IPS DF 6.9 (cell line): ENCODE measurements at places on chromosomes 12 and 14.

GRCh38 chr14:24881116-24881893 is 168.6 kb downstream of the STXBP6 start:
- no peaks in the 10 kb centered on the region for H3K4me1 ChIP-seq
- no peak overlapping the region for H3K4me3 ChIP-seq
- H3K36me3 ChIP-seq: no peaks in the 10 kb centered on the region
- no peak for DNase-seq
- no peaks in the 10 kb centered on the region for H3K27me3 ChIP-seq

GRCh38 chr14:75220156-75220555 is 43.7 kb upstream of the TMED10 start:
- no peak overlapping the region for H3K4me3 ChIP-seq
- H3K36me3 ChIP-seq: no peaks in the 10 kb centered on the region
- peaks cover 5% of the 10 kb centered on the region for H3K4me1 ChIP-seq
- no peaks in the 10 kb centered on the region for H3K27me3 ChIP-seq
- DNase-seq: no peak

DNA sequence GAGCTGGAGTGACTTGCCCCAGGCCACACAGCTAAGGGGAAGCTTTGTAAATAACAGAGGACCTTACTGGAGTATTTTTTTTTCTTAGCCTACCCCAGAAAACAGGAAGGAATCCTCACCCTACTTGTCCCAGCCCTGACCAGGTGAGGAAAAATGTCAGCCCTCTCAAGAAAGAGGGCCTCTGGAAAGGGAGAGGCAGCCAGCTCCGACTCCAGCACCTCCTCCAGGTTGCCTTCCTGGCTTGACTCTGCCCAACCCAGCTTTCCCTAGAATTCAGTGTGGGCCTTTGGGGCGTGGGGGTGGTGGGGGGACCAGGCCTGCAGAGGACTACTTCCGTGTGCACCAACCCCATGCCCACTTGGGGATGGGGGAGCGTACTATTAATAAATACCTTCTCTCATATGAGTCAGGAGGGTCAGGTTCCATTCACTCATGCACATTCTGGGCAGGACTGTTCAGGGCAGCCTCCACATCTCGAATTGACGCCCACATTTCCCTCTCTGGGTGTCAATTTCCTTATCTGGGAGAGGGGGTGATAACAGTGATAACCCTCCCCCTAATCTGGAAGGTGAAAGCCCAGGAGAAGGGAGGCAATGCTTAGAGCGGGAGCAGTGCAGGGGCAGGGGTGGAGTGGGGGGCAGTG is 5.2 kb downstream of the RHOF start:
- H3K36me3 ChIP-seq: no peaks in the 10 kb centered on the region
- no peak overlapping the region for H3K27ac ChIP-seq
- H3K27me3 ChIP-seq: no peaks in the 10 kb centered on the region
- DNase-seq: no peak
- H3K4me1 ChIP-seq: no peaks in the 10 kb centered on the region

DNA sequence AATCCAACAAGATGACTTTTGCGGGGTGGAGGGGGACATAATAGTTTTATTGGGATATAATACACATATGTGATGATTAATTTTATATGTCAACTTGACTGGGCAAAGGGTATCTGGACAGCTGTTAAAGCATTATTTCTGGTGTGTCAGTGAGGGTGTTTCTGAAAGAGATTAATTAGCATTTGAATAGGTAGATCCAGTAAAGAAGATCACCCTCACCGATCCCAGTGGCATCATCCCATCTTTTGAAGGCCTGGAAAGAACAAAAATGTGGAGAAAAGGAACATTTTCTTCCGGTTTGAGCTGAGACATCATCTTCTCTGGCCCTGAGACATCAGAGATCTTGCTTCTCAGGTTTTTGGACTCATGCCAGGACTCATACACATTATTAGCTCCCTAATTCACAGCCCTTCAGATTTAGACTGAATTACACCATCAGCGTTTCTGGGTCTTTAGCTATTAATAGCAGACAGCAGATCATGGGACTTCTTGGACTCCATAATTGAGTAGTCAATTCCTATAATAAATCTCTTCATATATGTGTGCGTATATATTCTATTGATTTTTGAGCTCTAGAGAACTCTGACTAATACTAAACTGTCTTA is 283.6 kb downstream of the PCNX1 start:
- no peak overlapping the region for H3K27ac ChIP-seq
- H3K4me1 ChIP-seq: peaks cover 14% of the 10 kb centered on the region
- H3K36me3 ChIP-seq: no peaks in the 10 kb centered on the region
- DNase-seq: no peak
- no peaks in the 10 kb centered on the region for H3K27me3 ChIP-seq
- H3K4me3 ChIP-seq: no peak overlapping the region

DNA sequence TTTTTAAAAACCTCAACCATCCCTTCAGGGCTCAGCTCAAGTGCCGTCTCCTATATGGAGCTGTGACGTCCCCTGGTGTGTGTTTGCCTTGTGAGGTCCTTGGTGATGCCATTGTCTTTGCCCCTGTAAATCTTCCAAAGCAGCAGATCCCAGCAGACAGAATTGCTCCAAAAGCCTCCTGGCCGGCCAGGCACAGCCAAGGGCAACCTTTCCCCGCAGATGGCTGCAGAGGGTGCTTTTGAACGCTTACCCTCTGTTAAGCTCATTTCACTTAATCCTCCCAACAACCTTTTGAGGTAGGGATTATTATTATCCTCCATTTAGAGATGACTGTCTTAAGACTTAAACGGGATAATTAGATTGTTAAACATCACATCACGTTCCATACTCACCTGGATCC is 51.4 kb downstream of the RFX4 start:
- no peaks in the 10 kb centered on the region; the same call in 1 of the 2 replicates for H3K36me3 ChIP-seq
- H3K27me3 ChIP-seq: no peaks in the 10 kb centered on the region
